ENCODE measurements at places on chromosomes 3 and 15.
A peak's percentile ranks its signal among the peaks of the same experiment; 100 is the strongest.

GRCh38 chr3:134933997-134934396, 138.9 kb downstream of the EPHB1 start:
- no peak for DNase-seq

DNA sequence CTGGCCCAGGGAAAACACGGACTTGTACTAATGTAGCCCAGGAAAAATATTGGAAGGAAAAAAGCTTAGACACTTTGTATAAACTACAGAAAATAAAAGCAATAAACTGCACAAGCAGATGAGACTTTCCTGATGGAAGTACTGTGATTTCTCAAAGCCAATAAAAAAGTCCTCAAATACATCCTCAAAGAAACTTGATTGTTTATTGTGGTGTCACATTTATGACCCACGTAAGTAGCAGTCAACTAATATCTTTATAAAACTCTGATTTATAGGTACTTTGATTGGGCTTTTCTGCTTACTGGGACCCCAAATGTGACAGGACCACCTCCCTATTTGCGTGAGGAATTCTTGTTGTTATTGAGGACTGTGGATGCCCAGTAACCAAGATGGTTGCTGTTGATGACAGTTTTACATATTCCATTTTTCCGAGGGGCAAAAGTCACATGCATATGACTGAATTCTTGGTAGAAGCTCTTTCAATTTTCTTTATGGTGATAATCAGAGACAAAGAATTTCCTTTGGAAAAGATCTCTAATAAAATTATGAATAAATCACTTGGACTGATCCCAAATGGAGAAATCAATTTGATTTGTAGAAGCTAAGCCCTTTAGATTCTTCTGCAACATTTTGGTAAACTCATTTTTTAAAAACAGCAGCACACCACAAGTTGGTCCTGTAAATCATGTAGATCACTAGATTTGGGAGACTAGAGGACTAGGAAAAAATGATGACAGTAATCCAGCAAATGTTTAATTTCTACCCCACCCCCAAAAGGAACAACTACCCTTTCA, 159.0 kb upstream of the TSC22D2 start:
- no peak for DNase-seq

DNA sequence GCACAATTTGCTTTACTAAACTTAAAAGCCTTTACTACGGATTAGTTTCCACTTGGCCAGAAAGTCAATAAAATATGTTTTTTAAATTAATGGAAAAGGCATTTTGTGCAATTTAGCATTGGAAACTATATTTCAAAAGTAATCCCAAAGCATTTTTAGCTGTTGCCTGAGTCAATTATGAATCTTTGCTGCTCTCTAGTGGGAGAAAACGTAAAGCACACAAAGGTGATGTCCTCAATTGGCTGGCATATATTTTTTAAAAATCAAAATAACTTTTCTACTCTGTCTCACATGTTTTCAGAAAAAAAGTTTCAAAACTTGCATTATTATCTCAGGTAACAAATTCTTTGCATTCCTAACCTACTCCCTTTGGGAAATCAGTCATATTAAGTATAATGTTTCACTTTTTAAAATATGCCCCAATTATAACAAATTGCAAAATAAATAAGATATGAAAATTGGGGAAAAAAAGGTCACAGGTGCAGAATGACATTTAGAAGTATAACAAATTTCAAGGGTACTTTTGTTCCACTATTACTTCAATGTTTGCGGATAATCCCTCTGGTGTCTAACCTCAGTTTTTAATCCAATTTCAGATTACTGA, 47.2 kb upstream of the TEX55 start:
- DNase-seq = peak; percentile 72

DNA sequence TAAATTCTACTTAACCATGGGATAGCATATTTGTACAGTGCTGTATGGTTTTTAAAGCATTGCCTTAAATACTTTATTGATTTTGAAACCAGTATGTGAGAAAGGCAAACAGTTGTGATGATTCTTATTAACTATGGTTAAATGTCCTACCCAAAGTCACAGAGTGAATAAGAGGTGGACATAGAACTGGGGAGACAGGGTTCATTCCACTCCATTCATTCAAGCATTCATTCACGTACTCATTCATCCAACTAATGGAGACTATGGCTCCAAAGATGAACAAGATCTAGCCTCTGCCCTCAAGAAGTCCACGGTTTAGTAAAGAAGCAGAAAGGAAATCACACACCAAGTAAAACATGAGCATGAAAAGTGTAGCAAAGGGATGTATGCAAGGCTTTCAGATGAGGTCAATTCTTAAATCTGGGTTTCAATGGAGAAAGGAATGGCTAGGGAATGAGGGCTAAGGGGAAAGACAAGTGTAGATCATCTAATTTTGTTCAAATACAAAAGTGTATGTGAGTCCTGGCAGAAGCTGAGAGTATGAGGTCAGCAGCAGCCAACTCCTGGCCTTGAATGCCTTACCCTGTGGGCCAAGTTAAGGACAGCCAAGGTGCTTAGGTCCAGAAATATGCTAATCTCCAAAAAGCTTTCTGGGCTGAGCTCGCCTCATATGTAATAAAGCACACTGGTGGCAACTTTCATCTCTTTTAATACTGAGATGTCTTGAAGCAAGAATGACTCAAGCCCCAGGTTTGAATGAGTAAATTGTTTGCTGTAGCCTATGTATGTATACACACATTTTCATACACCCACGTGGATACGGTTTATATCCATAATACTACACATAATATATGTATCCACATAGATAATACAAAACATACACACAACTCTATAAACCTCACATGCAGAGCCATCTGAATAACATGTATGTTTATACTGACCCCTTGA, 4.3 kb downstream of the TNIK start:
- DNase-seq = no peak

DNA sequence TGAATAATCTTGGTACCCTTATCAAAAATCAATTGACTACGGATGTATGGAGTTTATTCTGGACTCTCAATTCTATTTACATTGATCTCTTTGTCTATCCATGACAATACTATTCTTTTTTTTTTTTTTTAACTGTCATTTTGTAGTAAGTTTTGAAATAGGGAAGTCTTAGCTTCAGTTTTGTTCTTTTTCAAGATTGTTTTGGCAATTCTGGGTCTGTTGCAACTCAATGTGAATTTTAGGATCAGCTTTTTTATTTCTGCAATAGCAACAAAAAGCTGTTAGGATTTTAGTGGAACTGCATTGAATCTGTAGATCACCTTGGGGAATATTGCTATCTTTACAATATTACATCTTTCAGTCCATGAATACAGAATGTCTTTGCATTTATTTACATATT, 21.4 kb downstream of the BTLA start:
- no peak for DNase-seq

DNA sequence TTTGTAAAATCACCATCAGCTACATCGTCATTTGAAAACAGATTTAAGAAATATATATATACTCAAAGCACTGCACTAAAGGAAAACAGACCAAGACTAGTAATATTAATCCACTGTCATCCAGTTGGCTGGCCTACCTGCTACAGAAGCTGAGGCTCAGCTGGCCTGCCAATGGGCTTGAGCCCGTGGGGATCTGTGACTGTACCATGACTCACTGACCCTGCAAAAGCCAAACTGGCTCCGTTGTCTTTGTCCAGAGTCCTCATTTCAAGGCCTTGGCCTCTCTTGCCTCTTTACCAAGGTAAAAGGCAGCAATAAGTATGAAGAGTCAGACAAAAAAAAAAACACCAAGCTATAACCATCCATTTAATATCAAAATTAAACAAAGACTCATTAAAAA, 463.5 kb upstream of the RASGRP1 start:
- DNase-seq = no peak

- no peak for DNase-seq
Observed at GRCh38 chr15:88714782-88715372, 76.1 kb downstream of the ISG20 start.

GRCh38 chr3:64457811-64458210, 230.0 kb downstream of the ADAMTS9 start:
- no peak for DNase-seq

GRCh38 chr3:144127014-144127413, 155.4 kb downstream of the DIPK2A start:
- no peak for DNase-seq

DNA sequence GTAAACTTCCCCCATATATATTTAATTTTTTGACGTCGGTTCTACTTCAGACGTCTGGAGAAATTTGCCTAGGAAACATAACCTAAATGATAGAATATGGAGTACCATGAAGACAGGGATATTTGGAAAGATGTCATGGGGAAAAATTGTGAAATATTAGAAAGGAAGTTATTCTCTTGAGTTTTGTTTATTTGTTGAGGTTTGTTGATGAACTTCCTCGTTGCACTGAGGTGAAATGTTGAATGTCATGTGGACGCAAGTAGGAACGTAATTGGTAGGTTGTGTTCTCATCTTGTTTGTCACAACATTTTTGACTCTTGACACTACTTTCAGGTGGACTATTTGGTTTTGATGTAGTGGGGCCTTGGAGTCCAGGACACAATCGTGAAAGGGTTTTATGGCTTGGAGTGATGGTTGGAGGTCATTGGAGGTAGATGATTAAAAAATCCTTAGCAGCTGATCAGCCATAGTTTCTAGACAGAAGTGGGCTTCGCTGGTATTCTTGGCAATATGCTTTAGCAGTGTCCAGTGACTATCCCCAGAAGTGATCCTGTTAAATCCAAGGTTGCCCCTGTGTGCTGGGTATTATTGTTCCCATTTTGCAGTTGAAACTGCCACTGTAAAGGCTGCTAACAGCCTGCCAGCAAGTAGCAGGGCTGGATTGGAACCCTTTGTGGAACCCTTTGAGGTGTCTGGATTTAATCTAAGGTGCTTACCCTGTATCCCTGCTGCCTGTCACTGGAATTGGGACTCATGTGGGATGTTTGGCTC, 1.5 kb downstream of the ABHD5 start:
- no peak for DNase-seq

GRCh38 chr3:34292605-34293300, 494.3 kb downstream of the PDCD6IP start:
- peak; percentile 37 for DNase-seq

GRCh38 chr3:129615751-129616281, 9.3 kb upstream of the PLXND1 start:
- no peak for DNase-seq

DNA sequence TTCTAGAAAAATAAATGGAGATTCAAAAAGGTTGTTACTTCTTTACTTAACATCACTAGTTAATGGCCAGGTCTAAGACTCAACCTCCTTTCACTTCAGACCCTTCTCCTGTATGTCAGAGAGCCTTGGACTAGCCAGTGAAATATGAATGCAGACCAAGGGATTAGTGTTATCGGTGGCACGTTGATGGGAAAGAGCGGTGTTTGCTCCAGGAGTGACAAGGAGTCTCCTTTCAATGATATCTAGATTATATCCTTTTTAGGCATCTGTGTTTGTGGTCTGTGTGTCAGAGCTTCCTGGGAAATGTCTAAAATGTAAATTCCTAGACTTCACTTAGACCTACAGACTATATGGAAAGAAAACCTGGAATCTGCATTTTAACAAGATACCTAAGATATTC, 658.0 kb upstream of the KCNMB2 start:
- DNase-seq = no peak

DNA sequence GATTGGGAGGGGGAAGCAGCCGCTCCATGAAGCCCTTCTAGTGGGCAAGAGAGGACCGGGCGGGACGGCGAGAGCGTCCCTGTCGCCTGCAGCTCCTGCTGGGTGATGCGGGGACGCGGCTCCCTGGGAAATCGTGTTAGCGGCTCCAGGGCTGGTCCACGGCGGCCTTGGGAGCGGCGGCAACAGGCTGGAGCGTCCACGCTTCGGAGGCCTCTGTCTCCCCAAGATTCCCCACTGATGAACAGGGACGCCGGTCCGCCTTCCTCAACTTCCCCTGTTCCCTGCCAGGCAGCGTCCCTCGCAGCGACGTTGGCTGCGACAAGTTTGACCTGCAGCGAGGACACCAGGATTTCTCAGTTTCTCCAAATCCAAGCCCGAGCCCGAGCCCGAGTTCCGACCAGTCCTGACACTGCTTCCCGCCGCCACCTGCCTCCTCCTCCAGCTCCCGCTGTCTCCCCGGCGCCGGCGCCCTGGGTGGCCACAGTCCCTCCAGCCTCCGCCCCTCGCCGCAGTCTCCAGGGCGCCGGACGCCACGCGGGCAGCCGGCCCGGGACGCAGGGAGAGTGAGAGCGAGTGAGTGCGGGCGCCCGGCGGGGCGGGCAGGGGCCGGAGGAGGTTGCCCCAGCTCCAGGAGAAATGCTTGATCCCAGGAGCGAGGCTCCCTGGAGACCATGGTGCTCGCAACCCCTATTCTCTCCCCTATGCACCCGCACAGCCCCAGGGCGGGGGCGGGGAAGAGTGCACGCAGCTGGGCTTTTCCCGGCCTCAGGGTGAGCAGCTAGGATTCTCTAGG, 78.1 kb upstream of the RNF7 start:
- peak; percentile 65 for DNase-seq

- DNase-seq = peak; percentile 4
Observed at GRCh38 chr15:94070356-94071295, 160.7 kb upstream of the MCTP2 start.

DNA sequence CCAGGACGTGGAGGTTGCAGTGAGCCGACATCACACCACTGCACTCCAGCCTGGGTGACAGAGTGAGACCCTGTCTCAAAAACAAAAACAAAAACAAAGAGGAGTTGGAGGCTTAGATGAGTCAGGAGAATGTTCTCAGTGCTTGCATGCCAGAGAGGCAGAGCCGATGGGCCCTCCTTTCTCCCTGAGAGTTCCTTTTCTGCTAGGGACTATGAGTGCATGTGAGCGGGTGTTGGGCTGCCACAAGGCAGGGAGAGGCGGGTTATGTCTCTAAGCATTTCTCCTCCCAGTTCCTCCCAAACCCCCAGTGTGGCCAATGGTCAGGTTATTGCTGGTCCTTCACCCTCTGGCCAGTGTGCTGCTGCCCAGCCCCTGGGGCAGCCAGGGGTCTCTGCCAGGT, 45.1 kb downstream of the RTP1 start:
- DNase-seq = no peak

- DNase-seq = no peak
Observed at GRCh38 chr3:1093217-1093616, 393 bp downstream of the CNTN6 start.

DNA sequence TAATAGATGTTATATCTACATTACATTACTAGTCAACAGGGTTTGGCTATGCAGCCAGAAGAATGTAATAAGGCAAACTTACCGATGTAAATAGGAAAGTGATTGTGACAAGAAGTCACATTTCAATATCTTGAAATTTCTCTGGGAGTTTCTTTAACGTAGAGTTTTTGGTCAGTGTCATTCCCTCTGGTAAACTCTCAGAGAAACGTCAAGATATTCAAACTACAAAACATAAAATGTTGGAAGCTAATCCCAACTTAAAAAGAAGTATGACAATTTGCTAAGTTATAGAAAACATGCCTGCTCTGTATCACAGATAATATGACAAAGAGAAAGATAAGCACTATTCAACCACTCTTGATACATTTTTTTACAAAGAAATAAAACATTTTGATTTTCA, 111.2 kb upstream of the PRICKLE2 start:
- DNase-seq = no peak

GRCh38 chr3:146166826-146167225, 5.8 kb upstream of the PLOD2 start:
- DNase-seq = no peak

- no peak for DNase-seq
Observed at GRCh38 chr3:62370858-62371719, 2.3 kb downstream of the FEZF2 start.

Measured in NCI-H82 (cell line).